ENCODE measurements at places on chromosomes 6 and 20.

- no peak for DNase-seq
These were observed 216.7 kb downstream of the ZDHHC14 start for GRCh38 chr6:157597461-157598312.

GRCh38 chr6:168616816-168617765 is 176.1 kb downstream of the SMOC2 start:
- no peak for DNase-seq

DNA sequence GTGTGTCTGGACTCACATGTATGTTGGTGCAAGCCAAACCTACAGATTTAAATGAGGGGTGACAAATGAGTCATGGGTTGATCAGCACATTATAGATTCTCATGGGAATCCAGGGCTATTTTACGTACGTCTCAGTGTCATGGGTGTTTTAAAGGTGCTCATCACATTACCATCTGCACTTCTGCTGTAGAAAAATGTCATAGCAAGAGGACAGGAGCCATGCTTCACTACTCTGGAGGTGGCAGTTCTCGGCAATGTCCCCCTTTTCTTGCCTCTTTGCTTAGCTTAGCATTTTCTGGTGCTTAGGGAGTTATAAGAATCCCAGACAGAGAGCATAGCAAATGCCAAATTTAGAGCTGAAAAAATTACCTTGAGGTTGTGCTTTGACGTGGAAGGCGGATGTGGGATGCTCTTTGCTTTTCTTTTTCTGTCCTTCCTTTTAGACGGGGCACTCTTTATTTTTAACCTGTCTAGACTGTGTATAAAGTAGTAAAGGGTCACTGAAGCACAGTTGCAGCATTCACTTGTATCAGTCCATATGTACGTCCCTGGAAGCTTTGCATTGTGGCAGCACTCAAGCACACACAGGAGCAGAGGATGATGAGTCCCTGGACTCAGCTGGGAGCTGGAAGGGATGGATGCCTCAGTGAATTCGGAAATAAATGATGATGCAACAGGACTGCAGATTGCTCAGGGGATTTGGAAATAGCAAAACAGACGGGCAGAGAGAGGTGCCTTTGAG is 139.7 kb downstream of the SYNDIG1 start:
- DNase-seq: no peak

- DNase-seq: no peak
These were observed 180.7 kb upstream of the UST start for GRCh38 chr6:148565930-148566663.

DNA sequence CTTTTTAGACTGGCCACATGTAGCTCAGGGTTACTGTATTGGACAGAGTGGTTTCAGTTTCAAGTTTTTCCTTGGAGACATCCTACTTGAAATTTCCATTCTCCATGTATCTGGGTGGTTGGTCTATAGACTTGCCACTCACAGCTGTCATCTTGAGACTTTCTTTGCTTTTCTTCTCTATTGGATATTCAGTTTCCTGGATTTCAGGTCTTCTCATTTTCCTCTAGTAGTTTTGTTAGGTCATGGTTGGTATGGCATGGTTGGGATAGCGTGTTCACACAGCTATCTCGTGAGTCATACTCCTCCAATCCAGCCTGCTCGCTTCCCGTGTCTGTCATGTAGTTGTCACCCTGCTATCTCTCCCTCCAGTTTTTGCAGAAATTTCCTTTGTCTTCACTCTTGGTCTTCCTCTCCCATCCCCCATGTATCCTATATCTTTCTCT is 48.3 kb downstream of the PTPN1 start:
- no peak for DNase-seq

- no peak for DNase-seq
These were observed 19.3 kb downstream of the RIPOR2 start for GRCh38 chr6:24916496-24916895.

GRCh38 chr6:147459780-147460179 is 48.7 kb upstream of the SAMD5 start:
- DNase-seq: no peak

DNA sequence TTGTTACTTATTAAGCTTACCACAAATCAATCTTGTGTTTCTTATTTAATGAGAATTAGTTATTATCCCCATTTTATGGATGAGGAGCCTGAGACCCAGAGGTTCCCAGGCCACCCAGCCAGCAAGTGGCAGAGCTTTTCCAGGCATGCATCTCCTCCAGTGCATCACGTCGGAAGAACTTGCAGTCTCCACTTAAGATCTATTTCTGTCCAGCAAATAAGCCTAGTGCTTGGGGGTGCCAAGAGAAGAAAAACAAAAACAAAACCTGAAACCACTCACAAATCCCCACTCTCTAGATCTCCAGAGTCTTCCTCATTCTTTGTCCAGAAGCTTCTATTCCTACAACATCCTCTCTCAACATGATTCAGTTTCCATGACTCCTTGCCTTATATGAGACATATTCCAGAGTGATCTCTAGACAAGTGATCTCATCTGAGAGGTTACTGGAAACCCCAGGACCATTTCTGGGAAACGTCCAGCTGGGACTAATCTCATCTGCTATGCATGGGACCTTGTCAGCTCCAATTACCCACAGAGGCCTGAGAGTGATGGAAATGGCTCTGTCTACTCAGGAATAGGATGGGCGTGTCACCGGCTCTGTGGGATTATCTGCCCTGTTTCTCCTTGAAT is 4.1 kb downstream of the GUCA1B start:
- DNase-seq: no peak

- no peak for DNase-seq
These were observed 190.1 kb downstream of the KCNQ5 start for GRCh38 chr6:72811971-72812421.

DNA sequence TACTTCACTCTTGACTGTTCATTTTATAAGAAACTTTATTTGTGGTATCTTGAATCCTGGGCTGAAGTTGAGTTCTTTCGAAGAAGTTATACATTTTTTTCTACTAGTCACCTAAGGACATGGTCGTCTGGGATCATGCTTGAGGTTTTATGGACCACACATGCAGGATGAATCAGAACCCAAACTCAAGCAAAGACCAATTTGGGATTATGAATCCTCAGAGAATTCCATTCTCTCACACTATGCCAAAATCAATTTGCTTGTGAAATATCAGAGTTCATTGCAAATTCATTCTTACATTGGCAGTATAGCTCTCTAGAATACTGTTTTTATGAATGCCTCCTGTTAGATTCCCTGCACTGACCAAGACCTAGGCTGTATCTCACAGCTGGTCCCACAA is 114.3 kb upstream of the HDAC2 start:
- DNase-seq: no peak

DNA sequence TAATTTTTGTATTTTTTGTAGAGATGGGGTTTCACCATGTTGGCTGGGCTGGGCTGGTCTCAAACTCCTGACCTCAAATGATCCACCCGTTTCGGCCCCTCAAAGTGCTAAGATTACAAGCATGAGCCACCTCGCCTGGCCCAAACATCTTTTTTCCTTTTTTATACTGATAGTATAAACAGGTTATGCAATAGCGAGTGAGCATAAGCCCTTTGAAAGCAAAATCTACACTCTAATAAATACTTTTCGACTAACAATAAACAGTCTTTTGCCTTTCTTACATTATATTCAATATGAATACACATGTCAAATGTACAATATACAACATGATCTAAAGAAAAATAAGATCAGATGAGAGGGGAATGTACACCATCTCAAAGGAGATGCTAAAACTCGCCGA is 38.7 kb downstream of the KIF13A start:
- DNase-seq: no peak

DNA sequence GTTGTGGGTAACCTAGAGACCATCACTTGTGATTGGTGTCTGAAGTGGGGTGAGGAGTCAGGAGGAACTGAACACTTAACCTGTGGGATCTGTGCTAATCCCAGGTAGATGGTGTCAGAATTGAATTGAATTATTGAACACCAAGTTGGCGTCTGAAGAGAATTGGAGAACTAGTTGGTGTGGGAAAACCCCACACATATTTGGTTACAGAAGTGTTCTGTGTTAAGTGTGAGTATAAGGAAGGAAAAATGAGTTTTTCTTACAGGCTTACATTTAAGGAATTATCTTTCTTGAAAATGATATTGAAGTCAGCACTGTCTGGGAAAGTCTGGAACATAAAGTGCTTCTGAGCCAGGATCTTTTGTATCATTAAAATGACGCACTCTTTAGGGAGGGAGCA is 182.9 kb upstream of the ECI2 start:
- no peak for DNase-seq

GRCh38 chr20:56766528-56766927 is 137.4 kb downstream of the TFAP2C start:
- no peak for DNase-seq

- DNase-seq: no peak
These were observed 150.8 kb downstream of the ASCC3 start for GRCh38 chr6:100730001-100730980.

- no peak for DNase-seq
These were observed 1152.3 kb upstream of the GJE1 start for GRCh38 chr6:140980265-140980887.

DNA sequence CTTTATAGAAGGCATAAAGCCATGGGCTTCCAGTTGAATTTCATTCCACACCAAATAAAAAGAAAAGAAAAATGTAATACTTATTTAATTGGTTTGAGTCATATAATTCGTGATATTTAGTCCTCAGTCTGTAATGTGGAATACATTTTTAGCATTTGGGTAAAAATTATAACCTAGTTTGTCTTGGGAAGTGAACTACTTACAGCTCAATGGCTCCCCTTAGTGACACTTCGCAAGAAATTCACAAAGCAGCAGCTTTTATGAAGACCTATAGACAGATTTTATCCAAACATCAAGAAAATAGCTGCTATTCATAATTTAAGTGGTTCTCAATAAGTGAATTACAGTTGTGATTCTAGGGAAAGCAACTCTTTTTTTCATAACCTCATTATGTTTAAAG is 72.1 kb downstream of the RSPO3 start:
- DNase-seq: no peak

DNA sequence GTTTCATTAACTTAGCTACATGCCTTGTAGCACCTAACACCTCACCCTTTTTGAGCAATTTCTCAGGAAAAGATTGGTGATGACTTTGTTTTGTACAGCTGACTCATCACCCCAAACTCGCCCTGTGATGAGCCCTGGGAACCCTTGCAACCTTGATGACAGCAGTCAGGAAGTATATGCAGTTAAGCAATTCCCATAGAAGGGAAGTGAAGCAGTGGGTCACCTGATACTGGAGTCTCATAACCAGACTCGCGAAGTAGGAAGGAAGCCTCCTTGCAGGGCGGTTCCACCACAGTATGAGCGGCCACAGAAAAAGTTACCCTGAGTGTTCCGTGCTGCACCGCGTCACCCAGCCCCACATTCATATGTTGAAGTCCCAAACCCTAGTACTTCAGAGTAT is 82.0 kb upstream of the EDN1 start:
- DNase-seq: peak; percentile 97

- no peak for DNase-seq
These were observed 79.8 kb upstream of the ADTRP start for GRCh38 chr6:11858439-11858838.

DNA sequence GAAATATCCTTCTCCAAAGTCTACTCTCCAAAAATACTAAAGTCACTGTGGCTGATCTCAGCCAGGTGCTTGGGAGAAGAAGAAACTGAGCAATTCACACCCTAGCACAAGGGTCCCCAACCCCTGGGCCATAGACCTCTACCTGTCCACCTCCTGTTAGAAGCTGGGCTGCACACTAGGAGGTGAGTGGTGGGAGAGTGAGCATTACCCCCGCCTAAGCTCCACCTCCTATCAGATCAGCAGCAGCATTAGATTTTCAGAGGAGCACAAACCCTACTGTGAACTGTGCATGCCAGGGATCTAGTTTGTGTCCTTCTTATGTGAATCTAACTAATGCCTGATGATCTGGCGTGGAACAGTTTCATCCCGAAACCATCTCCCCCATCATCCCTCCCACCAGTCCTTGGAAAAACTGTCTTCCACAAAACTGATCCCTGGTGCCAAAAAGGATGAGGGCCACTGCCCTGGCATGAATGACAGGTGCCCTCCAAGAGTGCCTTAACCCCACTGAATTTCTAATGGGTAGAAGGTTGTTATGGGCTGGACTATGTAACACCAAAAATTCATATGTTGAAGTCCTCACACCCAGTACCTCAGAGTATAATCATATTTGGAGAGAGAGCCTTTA is 109.2 kb upstream of the CDYL start:
- no peak for DNase-seq

DNA sequence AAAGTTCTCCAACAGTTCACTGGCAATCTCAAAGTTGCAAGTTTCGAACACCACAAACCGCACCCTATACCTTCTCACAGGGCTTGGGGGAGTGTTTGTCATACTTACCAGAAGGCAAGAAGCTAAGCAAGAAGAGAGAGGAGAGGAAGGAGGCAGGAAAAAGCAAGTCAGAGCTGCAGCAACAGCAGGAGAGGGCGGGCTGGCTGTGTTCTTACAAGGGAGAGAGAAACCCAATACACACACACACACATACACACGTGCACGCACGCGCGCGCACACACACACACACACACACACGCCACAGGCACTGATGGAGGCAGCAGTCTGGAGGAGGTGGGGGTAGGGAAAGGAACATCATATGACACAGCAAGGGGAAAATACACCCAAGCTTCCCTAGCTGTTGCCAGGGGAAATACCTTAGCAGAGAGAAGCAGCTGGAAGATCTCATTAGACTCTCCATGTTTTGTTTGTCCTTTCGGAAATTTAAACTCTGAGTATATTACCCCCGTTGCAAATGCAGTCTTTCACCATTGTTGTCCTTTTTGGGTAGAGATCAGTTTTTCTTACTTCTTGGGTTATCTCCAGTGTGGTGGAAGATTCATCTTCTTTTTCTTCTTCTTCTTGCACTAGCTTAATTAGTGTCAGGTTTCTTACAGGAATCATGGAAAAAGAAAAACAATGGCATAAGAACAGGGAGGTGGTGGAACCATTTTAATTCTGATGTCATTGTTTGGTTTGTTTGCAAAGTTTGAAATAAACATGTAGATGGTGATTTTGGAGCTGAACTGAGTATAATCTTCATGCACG is at the start of gene TXLNB:
TSS of gene TXLNB (minus strand) at position 186 of the 807 bp plus-strand sequence. CDS start 3,099 bp downstream, outside the sequence.
- DNase-seq: peak; percentile 74

GRCh38 chr6:109143191-109143590 is 47.9 kb downstream of the CEP57L1 start:
- no peak for DNase-seq

GRCh38 chr6:99446076-99446475 is 21.0 kb upstream of the PNISR start:
- DNase-seq: no peak

DNA sequence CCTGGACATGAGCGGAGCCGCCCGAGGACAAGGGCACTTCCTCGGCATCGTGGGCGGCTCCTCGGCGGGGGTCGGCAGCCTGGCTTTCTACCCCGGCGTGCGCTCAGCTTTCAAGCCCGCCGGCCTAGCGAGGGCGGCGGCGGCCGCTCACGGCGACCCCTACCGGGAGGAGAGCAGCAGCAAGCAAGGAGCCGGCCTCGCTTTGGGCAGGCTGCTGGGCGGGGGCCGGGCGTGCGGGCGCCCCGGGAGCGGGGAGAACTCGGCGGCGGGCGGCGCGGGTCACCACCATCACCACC is 6.7 kb downstream of the PRDM13 start:
- DNase-seq: peak; percentile 53

Data from HL-60 (cell line).